ENCODE measurements at places on chromosomes 12 and 14.

DNA sequence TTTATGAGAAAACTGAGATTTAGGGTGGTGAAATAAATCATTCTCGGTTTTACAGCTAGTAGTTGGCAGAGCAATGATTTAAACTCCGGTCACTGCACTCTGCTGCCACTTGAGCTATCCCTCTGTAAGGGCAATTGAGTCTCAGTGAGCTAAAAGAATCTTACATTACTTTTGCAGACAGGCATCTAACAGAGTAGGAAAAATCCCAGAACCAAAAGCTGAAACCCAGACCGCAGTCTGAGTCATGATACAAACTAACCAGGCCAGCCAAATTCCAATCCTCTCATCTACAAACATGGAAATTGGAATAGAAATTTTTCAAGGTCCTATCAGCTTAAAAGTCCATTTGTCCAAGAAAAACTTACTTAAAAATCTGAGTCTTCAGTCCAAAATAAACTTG lies 73.7 kb downstream of the ANKS1B start:
- no peak for DNase-seq

- no peak for DNase-seq
Measured at GRCh38 chr12:130879212-130879686, 7.4 kb downstream of the RAN start.

DNA sequence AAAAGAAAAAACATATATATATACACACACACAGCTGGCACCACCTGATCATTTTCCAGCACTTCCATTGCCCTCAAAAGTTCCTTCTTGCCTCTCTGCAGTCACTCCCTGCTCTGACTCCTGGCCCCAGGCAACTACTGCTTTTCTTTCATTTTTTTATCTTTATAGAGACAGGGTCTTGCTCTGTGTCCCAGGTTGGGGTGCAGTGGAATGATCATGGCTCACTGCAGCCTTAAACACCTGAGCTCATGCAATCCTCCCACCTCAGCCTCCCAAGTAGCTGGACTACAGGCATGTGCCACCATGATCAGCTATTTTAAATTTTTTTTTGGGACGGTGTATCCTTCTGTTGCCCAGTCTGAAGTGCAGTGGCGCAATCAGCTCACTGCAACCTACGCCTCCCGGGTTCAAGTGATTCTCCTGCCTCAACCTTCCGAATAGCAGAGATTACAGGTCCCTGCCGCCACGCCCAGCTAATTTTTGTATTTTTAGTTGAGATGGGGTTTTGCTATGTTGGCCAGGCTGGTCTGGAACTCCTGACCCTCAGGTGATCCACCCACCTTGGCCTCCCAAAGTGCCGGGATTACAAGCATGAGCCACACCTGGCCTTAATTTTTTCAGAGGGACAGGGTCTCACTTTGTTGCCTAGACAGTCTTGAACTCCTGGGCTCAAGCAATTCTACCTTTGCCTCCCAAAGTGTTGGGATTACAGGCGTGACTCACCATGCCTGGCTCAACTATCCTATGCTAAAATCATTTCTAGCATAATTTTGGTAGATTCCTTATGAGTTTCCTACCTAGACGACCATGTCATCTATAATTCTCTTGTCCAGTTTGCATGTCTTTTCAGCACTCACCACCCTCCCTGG lies 7.8 kb downstream of the HSP90AA1 start:
- no peak for DNase-seq

- no peak for DNase-seq
Measured at GRCh38 chr12:89328151-89329030, 23.9 kb downstream of the DUSP6 start.

- no peak for DNase-seq
Measured at GRCh38 chr12:4701395-4702190, 18.6 kb upstream of the GALNT8 start.

DNA sequence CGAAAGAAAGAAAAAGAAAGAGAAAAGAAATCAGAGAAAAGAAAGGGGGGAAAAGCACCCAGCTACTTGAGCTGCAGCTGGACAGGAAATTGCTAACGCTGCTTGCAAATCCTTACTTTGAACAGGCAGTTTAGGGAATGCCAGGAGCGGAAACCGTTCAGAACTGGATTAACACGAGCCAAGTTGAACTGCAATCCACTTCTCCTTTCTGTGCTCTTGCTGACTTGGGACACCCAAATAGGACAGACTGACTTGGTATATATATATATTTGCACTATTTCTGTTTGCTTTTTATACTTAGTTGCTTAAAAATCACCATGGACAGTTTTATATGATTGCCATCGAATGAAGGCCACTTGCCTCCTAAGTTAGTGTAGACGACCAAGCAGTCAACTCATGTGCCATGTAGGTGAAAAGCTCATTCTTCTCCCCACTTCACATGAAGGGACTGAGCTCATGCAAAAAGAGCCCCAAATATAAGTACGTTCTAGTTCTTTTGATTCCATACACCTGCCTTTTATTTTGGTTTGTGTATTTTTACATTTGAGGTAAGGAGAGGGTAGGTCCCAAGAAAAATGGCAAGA lies 5.5 kb downstream of the DUSP6 start:
- DNase-seq, result no peak

DNA sequence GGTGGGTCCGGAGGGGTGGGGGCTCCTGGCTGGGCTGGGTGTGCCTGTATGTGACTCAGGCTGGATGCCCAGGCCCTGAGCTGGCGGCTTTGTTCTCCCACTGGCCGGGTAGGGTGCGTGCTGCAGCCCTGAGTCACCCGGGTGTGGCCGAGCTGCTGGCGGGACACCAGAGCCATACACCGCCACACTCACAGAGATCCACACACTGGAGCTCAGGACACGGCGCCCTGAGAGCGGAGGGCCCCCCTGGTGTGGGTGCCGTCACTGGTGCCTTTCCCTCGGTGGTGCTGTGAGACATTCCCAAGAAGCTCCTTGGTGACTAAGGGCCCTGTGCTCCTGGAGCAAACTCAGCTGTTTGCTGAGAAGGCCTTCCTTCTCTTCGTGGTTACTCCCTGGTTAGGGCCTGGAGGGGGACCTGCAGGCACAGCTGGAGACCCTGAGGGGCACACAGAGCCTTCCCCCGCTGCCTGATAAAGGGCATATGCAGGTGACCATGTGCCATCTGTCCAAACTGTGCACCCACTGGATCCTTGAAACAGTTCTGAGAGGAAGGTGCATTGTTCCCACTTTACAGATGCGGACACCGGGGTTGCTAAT lies 44.3 kb downstream of the KRT80 start:
- DNase-seq, result no peak

GRCh38 chr12:53006810-53007309 lies 604 bp downstream of the EIF4B start:
- peak; percentile 84 for DNase-seq

GRCh38 chr12:68119724-68120211 lies 39.8 kb downstream of the IFNG start:
- DNase-seq, result peak; percentile 77

GRCh38 chr12:52185400-52185967 lies 6.3 kb downstream of the KRT80 start:
- no peak for DNase-seq

DNA sequence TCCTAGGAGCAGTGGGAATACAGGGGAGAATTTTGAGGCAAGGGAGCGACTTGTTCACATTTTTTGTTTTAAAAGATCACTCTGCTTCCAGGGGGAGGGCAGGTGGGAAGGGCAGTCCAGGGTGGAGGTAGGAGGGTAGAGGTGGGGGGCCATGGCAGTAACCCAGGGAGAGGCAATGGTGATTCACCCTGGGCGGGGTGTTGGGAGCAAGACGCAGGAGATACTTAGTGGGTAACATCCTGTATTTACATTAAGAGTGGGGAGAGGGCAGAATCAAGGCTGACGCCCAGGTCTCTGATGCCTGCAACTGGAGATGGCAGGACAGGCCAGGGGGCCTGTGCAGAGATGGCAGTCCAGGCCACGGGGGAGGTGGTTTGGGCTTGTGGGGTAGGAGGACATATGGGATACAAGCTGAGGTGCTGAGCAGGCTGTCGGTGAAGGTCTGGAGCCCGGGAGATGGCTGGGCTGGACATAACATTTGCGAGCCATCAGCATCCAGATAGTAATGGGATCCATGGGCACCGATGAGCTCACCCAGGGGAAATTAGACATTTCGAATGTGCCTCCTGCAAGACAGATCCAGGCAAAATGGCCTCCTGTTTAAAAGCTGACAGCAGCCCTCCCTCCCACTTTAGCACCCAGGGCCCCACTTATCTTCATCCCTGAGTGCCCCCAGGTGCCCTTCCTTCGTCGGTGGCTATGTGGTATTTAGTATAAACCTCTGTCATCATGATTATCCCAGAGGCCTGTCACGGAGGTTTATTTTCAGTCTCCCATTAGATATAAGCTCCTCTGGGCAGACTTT lies 9.3 kb downstream of the EML1 start:
- DNase-seq, result no peak

DNA sequence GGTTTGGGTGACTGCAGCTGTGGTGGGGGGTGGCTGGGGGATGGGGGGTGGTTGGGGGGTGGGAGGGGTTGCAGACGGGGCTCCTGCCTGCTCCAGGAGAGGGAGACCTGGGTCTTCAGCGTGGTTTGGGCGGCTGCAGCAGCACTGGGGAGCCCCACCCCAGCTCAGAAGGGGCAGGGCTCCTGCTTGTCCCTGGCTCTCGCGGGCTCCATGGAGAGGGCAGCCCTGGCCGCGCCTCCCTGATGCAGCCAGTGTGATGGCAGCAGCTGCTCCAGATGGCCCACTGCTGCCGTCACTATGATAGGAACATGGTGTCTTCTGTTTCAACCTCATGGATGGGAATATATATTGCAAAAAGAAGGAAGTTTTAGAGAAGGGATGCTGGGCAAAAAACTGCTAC lies 22.9 kb downstream of the TRHDE start:
- no peak for DNase-seq

DNA sequence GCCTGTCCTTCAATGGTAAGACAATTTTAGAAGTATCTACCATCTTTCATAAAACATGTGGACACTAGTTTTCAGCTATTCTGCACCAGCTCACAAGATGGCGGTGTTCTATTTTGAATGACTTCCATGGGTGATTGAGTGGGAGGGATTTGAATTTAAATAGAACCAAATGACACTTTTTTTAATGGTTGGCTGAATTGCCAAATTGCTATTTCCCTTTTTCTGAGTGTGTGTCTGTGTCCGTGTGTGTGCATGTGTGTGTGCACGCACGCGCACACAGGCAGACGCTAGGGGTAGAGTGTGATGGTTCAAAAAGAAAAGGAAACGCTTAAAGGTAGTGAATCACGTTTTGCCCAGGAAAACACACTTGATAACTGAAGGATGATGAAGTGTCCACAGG lies 362.6 kb downstream of the DAD1 start:
- DNase-seq, result peak; percentile 2

DNA sequence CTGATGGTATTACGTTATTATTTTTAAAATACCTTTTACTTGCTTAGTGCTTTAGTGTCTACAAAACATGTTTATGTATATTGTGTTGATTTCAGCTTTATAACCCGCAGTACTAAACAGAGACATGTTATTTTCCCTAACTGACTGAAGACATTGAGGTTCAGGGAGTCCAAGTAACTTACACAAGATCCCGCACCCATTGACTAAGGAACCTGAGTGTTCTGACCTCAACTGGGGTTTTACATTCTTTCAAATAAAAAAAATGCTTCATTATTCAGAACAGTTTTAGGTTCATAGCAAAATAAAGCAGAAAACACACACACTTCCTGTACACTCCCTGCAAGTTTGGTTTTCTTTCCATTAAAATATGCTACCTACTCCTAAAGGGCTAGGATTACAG lies 60.4 kb upstream of the METAP2 start:
- no peak for DNase-seq

- DNase-seq, result no peak
Measured at GRCh38 chr12:50087995-50088394, 2.9 kb downstream of the SMARCD1 start.

- no peak for DNase-seq
Measured at GRCh38 chr14:81559385-81559784, 25.7 kb upstream of the SEL1L start.

- DNase-seq, result no peak
Measured at GRCh38 chr12:32309811-32310736, 89.3 kb upstream of the FGD4 start.
